Kidney tubule cell (primary cell): ENCODE measurements at places on chromosomes 12 and 14.
A peak's percentile ranks its signal among the peaks of the same experiment; 100 is the strongest.

DNA sequence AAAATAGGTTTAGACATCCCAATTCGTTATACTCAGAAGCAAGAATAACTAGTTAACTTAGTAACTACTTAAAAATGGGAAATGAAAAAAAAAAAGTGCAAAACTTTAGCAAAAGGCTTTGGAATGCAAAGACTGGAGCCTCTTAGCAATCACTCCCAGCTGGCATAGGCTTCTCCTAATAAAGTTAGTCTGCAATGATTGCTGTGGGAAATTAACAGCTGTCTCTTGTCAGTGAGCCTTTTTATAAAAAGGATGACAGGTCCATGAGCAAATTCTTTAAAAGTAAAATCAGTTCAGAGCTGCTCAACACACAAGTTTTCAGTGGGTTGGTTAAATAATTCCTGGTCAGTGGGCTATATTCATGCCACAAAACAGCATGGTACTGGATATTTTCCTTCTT is 7.4 kb upstream of the SYCP3 start:
- DNase-seq: no peak

GRCh38 chr12:32697445-32697844 is 18.3 kb downstream of the DNM1L start:
- DNase-seq: no peak

DNA sequence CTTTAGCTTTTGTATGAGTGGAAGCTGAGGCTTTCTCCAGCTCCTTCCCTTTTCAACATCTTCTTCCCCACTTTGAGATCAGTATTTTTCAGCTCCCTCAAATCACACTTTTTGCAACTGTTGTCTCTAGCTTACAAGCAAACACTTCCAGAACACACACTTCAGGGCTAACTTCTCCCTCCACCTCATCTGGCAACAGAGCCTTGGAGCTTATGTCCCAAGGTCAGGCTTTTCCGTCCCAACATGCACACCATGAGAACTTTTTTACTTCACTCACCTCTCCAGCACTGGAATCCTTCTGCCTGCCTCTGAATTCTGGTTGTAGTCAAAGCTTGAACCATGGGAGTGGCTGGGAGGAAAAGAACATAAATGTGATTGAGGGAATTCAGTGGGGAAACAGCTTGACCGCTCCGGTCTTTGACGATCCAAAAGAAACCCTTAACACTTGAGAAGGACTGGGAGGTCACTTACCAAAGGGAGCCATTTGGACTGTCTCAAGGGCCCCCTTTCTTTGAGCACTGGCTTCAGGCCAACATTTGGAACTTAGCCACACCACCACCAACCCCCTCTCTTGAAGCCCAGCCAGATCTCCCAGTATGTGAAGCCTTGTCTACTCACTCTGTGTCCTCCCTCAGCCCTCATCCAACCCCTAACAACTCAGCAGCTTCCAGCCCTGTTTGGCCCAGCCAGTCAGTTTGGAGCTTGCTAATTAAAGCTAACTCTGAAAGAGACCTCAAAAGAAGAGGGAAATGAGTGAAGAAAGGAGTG is 3.9 kb upstream of the BLOC1S1 start:
- no peak for DNase-seq

- DNase-seq: no peak
Observed at GRCh38 chr12:56957229-56958052, at the start of gene RDH16. Gene RDH16 (minus strand): TSS chr12:56957608. CDS start chr12:56957462, 146 bp downstream.

- no peak for DNase-seq
Observed at GRCh38 chr12:101671833-101672232, 25.6 kb upstream of the CHPT1 start.

- no peak for DNase-seq
Observed at GRCh38 chr14:82126006-82126405, 592.4 kb upstream of the SEL1L start.

DNA sequence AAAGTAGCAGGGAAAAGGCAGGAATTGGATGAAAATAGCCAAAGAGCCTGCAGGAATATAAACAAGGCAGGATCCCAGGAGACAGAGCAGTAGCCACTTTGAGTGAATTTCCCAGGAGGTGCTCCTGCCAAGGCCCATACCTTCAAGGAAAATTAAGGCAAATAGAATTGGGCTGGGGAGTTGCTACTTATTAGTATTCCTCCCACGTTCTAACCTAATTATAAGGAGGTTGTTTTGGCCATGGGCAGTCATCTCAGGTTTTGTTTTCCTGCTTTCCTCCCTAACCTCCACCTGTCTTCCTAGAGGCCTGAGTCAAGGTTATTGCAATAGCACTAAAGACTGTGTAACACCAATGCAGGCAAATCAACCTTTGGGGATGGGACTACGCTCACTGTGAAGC is 73.1 kb downstream of the DAD1 start:
- no peak for DNase-seq

DNA sequence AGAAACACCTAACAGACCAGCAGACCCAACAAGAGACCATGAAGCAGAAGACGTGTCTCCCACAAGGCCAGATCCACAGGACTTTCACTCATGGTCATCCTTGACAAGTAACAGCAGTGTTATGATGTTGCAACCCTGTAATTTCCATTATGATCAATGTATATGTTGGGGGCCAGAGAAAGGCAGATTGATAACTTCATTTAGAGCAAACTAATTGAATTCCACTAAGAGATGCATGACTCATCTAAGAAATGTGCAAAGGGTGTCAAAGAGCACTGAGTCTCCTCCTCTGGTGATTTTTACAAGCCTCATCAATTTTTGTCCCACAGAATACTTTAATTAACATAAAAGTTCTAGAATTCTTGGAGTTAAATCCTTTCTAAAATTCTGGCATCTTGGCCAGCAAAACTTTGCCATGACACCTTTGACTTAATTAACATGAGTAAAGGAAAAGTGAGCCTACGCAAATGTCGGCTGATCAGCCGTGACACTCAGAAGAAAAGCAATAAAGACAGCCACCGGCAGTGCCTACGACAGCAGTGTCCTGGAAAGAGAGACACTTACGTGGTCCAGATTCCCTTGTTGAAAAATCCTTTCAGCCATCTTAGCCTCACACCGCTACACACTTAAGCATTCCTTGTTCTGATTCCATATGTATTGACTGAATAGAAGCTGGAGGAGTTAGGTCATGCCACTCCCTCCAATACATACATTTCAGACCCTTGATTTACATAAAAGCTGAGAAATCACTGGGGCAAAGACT is 370.2 kb upstream of the CCDC196 start:
- DNase-seq: no peak

DNA sequence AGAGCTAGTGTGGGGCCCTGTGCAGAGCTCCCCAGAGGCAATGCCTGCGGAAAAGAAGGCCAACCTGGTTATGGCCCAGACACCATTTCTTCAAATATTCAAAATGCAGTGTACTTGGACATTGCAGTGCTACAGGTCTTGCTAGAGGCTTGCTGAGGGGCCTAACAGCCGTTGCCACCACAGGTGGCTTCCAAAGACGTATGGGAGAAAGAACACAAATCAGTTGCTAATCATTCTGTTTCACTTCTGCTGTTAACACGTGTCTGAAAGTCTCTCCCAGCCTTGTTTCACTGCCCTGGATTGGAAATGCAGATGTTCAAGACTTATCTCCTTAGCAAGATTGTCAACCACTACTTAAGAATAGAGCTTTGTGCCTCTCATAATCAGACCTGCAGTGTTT is 925.9 kb downstream of the GALC start:
- DNase-seq: no peak

- no peak for DNase-seq
Observed at GRCh38 chr14:87644689-87645088, 348.3 kb downstream of the GALC start.

DNA sequence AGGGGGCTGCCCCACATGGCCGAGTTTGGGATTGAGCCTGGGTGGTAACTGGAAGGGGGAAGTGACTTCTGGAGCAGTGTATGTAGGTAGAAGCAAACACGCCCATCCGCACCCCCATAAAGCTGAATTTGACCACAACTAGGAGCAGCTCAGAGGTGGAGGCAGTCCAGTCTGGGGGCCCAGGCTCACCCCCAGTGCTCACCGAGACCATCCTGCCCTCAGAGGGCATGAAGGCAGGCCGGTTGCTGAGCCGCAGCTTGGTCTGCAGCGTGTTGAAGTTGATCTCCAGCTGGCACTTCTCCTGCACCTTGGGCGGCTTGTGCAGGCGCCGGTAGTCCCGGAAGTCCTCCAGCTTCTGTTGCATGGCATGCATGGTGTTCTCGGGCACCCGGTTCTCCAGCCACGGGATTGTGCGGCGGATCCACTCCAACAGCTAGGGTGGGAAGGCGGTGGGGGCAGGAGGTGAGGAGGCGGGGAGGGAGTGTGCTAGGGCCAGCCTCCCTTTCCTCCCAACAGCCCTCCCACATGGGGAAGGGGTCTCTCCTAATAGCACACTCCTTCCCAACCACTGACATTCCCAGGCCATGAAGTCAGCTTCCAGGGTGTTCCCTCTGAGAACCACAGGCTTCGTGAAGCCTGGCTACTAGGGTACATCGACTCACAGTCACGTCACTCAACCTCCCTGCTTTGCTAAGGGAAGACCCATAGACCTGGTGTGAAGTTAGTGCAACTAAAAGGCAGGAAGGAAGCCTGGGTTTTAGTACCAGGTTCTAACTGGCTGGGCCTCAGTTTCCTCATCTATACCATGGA is 87.0 kb downstream of the ACTN1 start:
- DNase-seq: peak; percentile 58
